ENCODE measurements at places on chromosomes 2 and 18.

DNA sequence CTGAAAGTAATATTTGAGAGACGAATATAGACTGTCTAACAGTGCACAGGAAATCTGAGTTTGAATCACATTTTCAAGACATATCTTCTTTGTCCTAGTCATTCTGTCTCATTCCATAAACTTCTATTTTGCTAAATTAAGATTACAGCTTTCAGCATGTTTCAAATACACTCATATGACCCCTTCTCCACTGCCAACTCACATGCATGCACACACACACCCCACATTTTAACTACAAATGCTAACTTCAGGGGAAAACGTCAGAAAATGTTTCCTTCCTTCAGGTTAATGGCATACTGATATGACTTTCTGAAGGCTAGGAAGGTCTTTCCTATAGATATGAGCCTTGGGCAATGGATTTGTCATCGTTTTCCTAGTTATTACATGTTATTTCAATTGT is 373.7 kb downstream of the RBM43 start:
- DNase-seq, result no peak

- DNase-seq, result no peak
Observed at GRCh38 chr2:131038258-131039100, 54.8 kb downstream of the FAM168B start.

DNA sequence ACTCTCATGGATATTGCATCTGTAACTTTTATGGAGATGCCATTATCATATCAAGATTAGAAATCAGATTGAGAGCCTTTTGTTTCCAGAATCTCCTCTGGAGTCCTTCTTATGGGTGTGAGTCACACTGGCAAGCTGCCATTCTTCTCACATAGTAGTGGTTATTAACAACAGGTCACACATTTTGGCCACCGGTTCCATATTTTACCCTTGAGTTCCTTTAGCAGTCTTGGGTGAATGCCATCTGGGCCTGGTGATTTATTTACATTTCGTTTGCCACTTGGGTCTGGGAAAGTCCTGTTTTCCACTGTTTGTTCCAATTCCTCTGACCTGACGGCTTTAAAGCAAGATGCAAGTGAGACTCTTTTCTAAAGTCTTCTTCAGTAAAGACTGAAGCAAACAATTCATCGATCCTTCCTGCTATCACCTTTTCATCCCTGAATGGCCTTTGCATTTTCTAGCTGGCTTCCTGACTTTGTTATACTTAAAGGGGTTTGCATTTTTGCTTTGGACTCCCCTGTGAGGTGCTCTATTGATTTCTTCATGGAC is 80.5 kb upstream of the CAVIN2 start:
- DNase-seq, result peak; percentile 56

DNA sequence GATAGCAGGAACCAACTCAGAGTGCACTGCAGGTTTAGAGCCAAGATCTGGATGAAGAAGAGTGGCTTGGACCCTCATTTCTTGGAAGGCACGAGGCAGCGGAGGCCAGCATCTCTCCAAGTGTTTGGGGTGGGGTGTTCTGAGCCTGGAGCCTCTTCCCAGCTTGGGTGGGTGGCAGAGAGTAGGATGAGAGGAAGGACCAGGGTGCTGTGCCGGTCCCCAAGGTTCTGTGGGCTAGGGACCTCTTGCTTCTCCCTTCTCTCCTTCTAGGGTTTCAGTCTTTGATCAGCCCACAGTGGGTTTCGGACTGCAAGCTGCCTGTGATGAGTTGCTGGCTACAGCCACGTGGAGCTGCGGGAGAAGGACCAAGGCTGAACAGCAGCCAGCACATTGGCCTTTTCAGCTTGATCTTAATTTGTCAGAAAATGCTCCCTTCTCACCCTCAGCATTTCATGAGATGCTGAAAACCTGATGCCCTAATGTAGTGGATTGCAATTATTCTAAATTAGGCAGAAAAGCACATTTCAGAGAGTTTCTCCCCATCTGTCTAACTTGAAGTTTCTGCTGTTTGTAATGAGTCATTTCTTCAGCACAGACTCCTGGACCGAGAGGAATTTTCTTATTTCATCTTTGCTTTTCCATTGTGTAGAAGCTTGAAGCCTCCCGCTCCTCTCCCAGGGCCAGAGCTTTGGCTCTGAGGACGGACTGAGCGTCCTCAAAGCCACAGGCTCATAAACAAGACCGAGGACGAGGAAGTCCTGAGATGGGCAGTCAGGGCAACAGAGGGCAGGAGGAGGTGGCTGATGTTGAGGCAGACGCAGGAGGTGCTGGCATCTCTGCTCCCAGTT is 99.1 kb upstream of the HDAC4 start:
- DNase-seq, result no peak

GRCh38 chr2:38167968-38168350 is 92.0 kb upstream of the CYP1B1 start:
- DNase-seq, result no peak

DNA sequence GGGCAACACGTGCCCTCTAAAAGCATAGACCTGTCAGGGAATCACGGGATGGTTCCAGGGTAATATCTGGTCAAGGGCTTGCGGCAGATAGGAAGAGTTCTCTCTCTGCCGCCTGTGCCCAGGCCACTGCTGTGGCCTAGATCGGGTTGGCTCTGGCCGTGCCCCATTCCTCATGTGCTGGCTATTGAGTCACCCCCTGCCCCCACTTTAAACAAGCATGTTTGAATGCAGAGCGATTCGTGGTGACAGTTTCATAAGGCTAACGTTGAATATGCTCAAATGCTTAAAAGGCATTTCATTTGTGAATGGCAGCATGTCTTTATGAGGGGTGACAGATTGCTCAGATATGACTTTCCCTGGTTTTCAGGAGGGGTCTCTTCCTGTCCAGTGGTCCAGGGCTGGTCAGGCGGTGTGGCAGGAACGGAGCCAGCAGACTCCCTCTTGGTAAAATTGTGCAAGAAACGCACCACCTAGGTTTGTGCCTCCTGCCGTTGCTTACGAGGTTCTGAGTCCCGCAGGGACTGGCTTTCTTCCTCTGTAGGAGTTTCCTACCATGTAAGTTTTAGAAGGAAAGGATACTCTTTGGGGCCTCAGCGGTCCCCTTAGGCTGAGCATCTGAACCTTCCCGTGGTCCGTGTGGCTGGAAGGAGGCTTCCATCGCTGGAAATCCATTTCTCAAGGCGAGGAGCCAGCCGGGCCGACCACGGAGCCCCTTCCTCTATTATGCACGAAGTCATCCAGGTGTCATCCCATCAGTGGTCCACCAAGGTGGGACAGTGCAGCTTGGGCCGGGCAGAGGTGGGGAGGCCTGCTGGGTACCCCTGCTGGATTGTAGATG is 50.2 kb downstream of the AGAP1 start:
- DNase-seq, result no peak

All from HTR-8/SVneo (cell line).